Upper lobe of left lung (tissue), 6 donors: ENCODE measurements at places on chromosomes 7 and 10.

DNA sequence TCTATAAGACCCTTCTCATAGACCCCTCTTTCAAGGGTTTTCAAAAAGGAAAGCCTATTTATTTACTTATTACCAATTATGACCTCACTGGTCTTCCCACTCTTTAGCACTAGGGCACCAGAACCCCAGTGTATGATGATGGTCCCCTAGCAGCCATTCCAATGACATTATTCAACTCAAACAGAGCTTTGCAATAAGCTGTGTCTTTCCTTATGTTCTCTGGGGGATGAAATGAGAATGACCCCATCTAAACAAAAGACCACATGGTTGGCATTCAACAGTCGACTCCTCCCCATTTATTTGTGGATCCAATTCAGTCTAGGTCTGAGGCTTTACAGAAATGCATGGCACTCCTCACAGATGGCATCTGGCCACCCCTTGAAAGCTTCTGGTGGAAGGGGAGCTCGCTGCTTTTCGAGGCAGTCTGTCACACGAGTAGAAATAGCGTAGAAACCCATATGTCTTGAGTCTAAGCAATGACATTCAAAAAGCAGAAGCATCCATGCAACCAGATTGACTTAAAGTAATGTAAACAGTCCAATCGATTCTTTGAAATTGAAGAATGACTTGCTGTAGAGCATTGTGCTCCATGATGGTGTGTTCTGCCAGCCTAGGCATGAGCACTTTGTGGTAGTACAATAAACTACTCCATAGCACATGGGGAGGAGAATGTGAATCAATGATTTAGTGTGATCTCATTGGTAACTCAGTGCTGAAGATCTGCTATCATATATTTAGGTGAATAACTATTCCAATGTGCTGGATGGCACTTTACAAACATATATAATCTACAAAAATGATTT is 29.8 kb downstream of the NRP1 start:
- no peaks in the 10 kb centered on the region for H3K36me3 ChIP-seq
- H3K4me1 ChIP-seq = peaks cover 20% of the 10 kb centered on the region
- peak overlapping the region; percentile 80 for H3K27ac ChIP-seq

GRCh38 chr7:74615933-74616780 is 41.4 kb upstream of the GTF2I start:
- H3K36me3 ChIP-seq = no peaks in the 10 kb centered on the region
- DNase-seq = no peak
- H3K27ac ChIP-seq = no peak overlapping the region
- peaks cover 9% of the 10 kb centered on the region for H3K4me1 ChIP-seq

GRCh38 chr10:6514180-6514579 is 65.9 kb downstream of the PRKCQ start:
- H3K36me3 ChIP-seq = no peaks in the 10 kb centered on the region
- no peaks in the 10 kb centered on the region for H3K4me1 ChIP-seq
- H3K4me3 ChIP-seq = no peak overlapping the region
- no peaks in the 10 kb centered on the region for H3K27me3 ChIP-seq
- no peak for DNase-seq

- H3K4me1 ChIP-seq = no peaks in the 10 kb centered on the region
- H3K4me3 ChIP-seq = no peak overlapping the region
- H3K27ac ChIP-seq = no peak overlapping the region
- H3K36me3 ChIP-seq = no peaks in the 10 kb centered on the region
These were observed 44.2 kb downstream of the FEZF1 start for GRCh38 chr7:122260336-122260735.

- H3K27ac ChIP-seq = no peak overlapping the region
- no peak overlapping the region for H3K4me3 ChIP-seq
- no peaks in the 10 kb centered on the region for H3K4me1 ChIP-seq
- no peak for DNase-seq
- H3K27me3 ChIP-seq = no peaks in the 10 kb centered on the region
- H3K36me3 ChIP-seq = no peaks in the 10 kb centered on the region
These were observed 199.1 kb upstream of the PRKCQ start for GRCh38 chr10:6778992-6779701.

GRCh38 chr7:116829041-116829440 is 33.3 kb upstream of the CAPZA2 start:
- DNase-seq = no peak
- no peaks in the 10 kb centered on the region for H3K27me3 ChIP-seq
- no peak overlapping the region for H3K27ac ChIP-seq
- no peaks in the 10 kb centered on the region for H3K36me3 ChIP-seq

- peaks cover 52% of the 10 kb centered on the region for H3K4me1 ChIP-seq
- H3K4me3 ChIP-seq = no peak overlapping the region
- H3K36me3 ChIP-seq = no peaks in the 10 kb centered on the region
- H3K27me3 ChIP-seq = no peaks in the 10 kb centered on the region
- H3K27ac ChIP-seq = peak overlapping the region; percentile 89
These were observed 6.9 kb downstream of the STN1 start for GRCh38 chr10:103911021-103911459.

GRCh38 chr10:84563868-84564267 is 235.5 kb downstream of the CCSER2 start:
- H3K4me1 ChIP-seq = no peaks in the 10 kb centered on the region
- no peak overlapping the region for H3K27ac ChIP-seq
- DNase-seq = no peak
- no peak overlapping the region for H3K4me3 ChIP-seq
- no peaks in the 10 kb centered on the region for H3K27me3 ChIP-seq

DNA sequence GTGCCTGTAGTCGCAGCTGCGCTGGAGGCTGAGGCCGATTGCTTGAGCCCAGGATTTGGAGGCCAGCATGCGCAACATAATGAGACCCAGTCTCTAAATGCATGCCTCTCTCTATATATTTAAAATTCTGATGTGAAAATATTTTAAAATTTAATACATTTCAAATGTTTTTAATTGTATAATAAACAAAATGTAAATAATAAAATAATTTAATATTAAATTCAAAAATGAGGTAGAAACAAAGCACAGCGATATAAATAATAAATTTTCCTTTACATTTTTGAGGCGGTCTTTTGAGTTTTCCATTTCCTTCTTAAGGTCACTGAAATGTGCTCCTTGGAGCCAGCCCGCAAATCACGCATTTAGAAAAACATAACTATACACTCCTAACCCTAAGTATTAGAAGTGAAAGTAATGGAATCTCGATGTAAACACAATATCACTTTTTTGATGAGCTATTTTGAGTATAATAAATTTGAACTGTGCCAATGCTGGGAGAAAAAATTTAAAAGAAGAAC is 523 bp upstream of the CDK1 start:
- H3K36me3 ChIP-seq = no peaks in the 10 kb centered on the region
- DNase-seq = peak; percentile 34
- H3K27ac ChIP-seq = no peak overlapping the region
- peak overlapping the region; percentile 66 for H3K4me3 ChIP-seq
- H3K27me3 ChIP-seq = no peaks in the 10 kb centered on the region

- H3K4me1 ChIP-seq = no peaks in the 10 kb centered on the region
- no peak for DNase-seq
- no peak overlapping the region for H3K27ac ChIP-seq
- no peaks in the 10 kb centered on the region for H3K27me3 ChIP-seq
- no peaks in the 10 kb centered on the region for H3K36me3 ChIP-seq
- no peak overlapping the region for H3K4me3 ChIP-seq
These were observed 201.4 kb downstream of the HECW1 start for GRCh38 chr7:43313628-43314378.

DNA sequence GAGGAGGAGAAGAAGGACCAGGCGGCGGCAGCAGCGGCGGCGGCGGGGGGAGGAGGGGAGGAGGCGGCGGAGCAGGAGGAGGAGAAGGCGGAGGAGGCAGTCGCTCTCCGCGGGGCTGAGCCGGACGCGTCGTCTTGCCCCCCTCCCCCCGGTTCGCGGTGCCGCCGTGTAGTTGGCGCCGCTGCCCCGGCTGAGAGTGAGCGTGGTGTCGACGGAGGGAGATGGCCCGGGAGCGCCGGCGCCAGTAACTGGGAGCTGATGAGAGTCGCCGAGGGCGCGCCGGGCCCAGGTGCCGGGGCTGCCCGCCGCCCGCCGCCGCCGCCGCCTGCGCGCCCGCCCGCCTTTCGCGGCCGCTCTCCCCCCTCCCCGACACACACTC is 257 bp downstream of the WAC start:
- H3K27me3 ChIP-seq = no peaks in the 10 kb centered on the region
- H3K36me3 ChIP-seq = peaks cover 25% of the 10 kb centered on the region
- H3K4me1 ChIP-seq = peaks cover 43% of the 10 kb centered on the region
- no peak for DNase-seq
- H3K27ac ChIP-seq = peak overlapping the region; percentile 93

DNA sequence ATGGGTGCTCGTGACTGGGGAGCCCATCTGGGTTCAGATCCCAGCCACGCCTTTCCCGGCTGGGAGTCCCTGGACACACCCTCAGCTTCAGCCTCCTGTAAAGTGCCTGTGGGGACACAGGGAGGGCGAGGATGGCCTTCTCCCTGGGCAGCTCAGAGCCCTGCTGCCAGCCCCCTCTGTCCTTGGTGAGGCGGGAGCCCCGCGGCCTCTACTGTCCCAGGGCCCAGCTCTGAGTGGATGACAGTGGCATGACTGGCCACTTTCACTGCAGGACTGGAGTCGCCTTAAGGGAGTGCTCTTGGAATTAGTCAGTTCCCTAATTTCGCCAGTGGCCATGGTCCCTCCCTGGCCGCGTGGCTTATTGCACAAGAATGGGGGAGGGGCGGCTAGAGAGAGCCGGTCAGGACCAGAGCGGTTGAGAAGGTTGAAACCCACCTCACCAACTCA is 4.6 kb downstream of the BRI3 start:
- H3K27ac ChIP-seq = peak overlapping the region; percentile 99
- H3K4me1 ChIP-seq = peaks cover 66% of the 10 kb centered on the region
- H3K4me3 ChIP-seq = peak overlapping the region; percentile 98
- no peaks in the 10 kb centered on the region for H3K27me3 ChIP-seq

- peaks cover 26% of the 10 kb centered on the region for H3K4me1 ChIP-seq
- no peaks in the 10 kb centered on the region for H3K36me3 ChIP-seq
- H3K27me3 ChIP-seq = no peaks in the 10 kb centered on the region
- no peak overlapping the region for H3K4me3 ChIP-seq
- no peak for DNase-seq
- peak overlapping the region; percentile 82 for H3K27ac ChIP-seq
These were observed 44.2 kb downstream of the MINDY4 start for GRCh38 chr7:30815388-30815854.

DNA sequence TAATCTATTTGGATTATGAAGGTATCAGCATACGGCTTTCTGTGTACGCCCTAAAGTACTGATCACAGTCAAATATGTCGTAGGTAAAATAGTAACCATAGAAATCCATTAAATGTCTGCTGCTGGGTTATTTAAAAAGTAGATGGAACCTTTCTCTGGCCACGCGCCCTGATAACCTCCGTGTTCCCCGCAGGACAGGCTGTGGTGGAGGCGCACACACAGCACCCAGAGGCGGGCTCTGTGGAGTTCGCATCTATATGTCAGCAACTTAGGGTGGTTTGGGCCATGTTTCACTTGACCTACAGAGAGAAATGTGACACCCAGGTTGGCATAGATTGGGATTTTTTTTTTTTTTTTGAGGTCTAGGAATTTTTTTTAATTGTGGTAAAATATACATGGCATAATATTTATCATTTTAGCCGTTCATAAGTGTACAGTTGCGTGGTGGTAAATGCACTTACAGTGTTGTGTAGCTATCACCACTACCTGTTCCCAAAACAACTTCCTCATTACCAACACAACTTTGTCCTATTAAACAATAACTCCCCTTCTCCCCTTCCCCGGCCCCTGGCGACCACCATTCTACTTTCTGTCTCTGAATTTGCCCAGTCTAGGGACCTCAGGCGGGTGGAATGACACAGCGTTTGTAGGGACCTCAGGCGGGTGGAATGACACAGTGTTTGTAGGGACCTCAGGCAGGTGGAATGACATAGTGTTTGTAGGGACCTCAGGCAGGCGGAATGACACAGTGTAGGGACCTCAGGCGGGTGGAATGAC is 15.4 kb downstream of the PPP2R2D start:
- DNase-seq = peak; percentile 29
- H3K36me3 ChIP-seq = peaks cover 5% of the 10 kb centered on the region
- no peaks in the 10 kb centered on the region for H3K27me3 ChIP-seq

GRCh38 chr10:42646687-42647640 is 8.6 kb upstream of the ZNF33B start:
- H3K27me3 ChIP-seq = no peaks in the 10 kb centered on the region
- no peaks in the 10 kb centered on the region for H3K4me1 ChIP-seq
- no peak for DNase-seq
- no peak overlapping the region for H3K27ac ChIP-seq

- H3K27me3 ChIP-seq = no peaks in the 10 kb centered on the region
- no peaks in the 10 kb centered on the region for H3K4me1 ChIP-seq
- peak overlapping the region; percentile 51 for H3K27ac ChIP-seq
- no peaks in the 10 kb centered on the region for H3K36me3 ChIP-seq
These were observed 297.5 kb upstream of the ZMIZ1 start for GRCh38 chr10:78771260-78771659.

DNA sequence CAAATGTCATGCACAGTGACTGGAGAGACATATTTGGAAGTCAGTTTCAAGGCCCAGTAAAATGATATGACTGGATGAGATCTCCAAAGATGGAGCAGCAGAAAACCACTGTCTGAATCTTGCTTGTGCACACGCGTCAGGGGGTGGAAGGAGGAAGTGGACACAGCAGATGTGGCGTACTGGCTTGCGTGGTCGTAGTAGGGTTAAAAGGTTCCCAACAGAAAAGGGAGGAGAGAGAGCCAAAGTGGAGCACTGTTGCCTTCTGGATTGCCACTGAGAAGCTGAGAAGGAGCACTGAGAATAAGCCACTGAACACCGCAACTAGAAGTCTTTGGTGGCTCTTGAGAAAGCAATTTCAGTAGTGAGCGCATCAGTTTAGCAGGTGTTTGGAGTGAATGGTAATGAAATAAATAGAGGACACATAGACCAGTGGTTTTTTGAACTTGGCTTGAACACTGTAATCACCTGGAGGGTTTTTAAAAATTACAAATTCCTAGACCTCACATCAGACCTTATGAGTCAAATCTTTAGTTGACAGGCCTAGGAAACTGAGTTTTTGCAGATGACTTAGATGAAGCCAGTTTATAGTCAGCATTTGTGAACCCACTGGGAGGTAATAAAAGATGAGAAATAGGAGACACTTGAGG is 227.3 kb downstream of the PTEN start:
- no peaks in the 10 kb centered on the region for H3K36me3 ChIP-seq
- peak overlapping the region; percentile 34 for H3K27ac ChIP-seq
- no peaks in the 10 kb centered on the region for H3K27me3 ChIP-seq
- H3K4me3 ChIP-seq = no peak overlapping the region
- DNase-seq = no peak

- H3K27me3 ChIP-seq = no peaks in the 10 kb centered on the region
- H3K36me3 ChIP-seq = no peaks in the 10 kb centered on the region
- no peak overlapping the region for H3K4me3 ChIP-seq
- no peaks in the 10 kb centered on the region for H3K4me1 ChIP-seq
- H3K27ac ChIP-seq = no peak overlapping the region
These were observed 12.1 kb downstream of the HTR7 start for GRCh38 chr10:90845726-90846125.

DNA sequence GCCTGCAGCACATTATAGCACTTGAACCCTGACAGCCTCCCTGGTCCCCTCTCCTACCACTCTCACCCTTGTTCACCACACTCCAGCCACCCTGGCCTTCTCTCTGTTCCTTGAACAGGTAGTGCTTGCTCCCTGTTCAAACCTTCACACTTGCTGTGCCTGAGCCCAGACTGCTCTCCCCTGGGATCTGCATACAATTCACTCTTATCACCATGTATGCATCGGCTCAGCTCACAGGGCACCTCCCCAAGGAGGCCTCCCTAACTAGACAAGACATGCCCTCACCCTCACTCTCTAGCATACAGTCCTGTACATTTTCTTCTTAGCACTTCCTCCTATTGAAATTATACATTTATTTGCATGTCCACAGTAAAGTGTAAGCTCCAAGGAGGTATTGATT is 59.3 kb downstream of the FAM13C start:
- H3K4me3 ChIP-seq = no peak overlapping the region
- H3K27ac ChIP-seq = no peak overlapping the region
- H3K36me3 ChIP-seq = no peaks in the 10 kb centered on the region
- H3K27me3 ChIP-seq = no peaks in the 10 kb centered on the region
- no peak for DNase-seq
- no peaks in the 10 kb centered on the region for H3K4me1 ChIP-seq

GRCh38 chr7:138900035-138900828 is 81.0 kb downstream of the KIAA1549 start:
- no peak overlapping the region for H3K4me3 ChIP-seq
- no peaks in the 10 kb centered on the region for H3K27me3 ChIP-seq
- no peak for DNase-seq
- H3K27ac ChIP-seq = no peak overlapping the region
